Aorta (tissue), 5 donors: ENCODE measurements at places on chromosomes 3 and 15. TPM values are rescaled to one million over a fixed set of nuclear protein-coding genes. Genes with fewer than 3 reads are reported as not detected.
A peak's percentile ranks its signal among the peaks of the same experiment; 100 is the strongest.

DNA sequence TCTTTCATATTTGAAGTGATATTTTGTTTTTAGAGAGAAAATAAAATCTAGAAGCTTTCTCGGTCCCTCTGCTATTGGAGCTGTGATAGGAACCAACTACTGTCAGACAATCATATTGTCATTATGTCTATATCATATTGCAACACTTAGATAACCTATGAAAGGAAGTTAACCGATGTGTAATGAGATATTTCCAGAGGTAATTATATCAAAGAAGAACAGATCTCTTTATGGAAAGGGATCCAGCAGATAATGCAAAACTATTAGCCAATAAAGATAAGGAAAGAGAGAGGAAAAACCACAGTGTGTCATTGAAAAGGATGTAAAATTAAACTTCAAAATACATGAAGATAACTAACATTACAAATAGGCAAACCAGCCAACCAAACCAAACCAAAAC is 529.1 kb upstream of the CCDC54 start:
- DNase-seq, result no peak
- no peak overlapping the region for H3K4me3 ChIP-seq
- no peaks in the 10 kb centered on the region for H3K27me3 ChIP-seq

Gene SENP5
- total RNA-seq, result 42.8 TPM

Gene CADPS
- 0.75 TPM for total RNA-seq

Gene TMIE
- 0.99 TPM for total RNA-seq

GRCh38 chr3:87949189-87949878 is 109.5 kb downstream of the CGGBP1 start:
- no peak for DNase-seq
- no peaks in the 10 kb centered on the region for H3K4me1 ChIP-seq
- H3K36me3 ChIP-seq, result no peaks in the 10 kb centered on the region
- no peaks in the 10 kb centered on the region for H3K27me3 ChIP-seq
- no peak overlapping the region for H3K27ac ChIP-seq
- no peak overlapping the region for H3K4me3 ChIP-seq

- no peak overlapping the region for H3K4me3 ChIP-seq
- DNase-seq, result no peak
- H3K27me3 ChIP-seq, result no peaks in the 10 kb centered on the region
- no peak overlapping the region for H3K27ac ChIP-seq
- H3K36me3 ChIP-seq, result no peaks in the 10 kb centered on the region
Measured at GRCh38 chr3:45311953-45312801, 76.2 kb upstream of the LARS2 start.

DNA sequence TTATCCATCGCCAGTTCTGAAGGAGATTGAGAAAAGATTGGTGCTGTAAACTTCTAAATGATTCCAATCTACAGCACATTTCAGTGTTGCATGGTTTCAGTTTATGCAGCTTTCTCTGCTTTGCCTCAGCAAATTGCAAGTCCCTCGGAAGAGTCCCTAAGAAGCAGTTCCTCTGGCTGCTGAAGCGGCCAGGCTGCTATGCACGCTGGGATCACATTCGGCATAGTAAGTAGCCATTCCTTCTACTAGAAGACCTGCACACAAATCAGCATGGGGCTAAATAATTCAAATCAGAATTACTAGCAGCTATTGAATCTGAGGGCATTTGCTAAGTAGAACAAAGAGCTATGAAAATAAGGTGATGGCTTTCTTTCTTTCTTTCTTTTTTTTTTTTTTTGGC is 769.5 kb downstream of the AGBL1 start:
- peaks cover 1% of the 10 kb centered on the region for H3K27me3 ChIP-seq
- no peak overlapping the region for H3K27ac ChIP-seq
- no peaks in the 10 kb centered on the region for H3K36me3 ChIP-seq
- no peak for DNase-seq
- no peak overlapping the region for H3K4me3 ChIP-seq

DNA sequence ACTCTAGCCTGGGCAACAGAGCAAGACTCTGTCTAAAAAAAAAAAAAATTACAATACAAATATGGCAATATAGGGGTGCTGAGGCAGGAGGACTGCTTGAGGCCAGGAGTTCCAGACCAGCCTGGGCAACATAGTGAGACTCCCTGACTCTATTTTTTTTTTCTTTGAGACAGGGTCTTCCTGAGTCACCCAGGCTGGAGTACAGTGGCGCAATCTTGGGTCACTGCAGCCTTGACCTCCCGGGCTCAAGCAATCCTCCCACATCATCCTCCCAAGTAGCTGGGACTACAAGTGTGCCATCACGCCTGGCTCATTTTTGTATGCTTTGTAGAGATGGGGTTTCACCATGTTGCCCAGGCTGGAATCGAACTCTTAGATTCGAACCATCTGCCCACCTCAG is 17.3 kb upstream of the RAB11A start:
- DNase-seq, result no peak
- no peaks in the 10 kb centered on the region for H3K4me1 ChIP-seq
- H3K27ac ChIP-seq, result no peak overlapping the region
- H3K27me3 ChIP-seq, result no peaks in the 10 kb centered on the region
- no peaks in the 10 kb centered on the region for H3K36me3 ChIP-seq
- no peak overlapping the region for H3K4me3 ChIP-seq

Gene RLBP1
- not detected for total RNA-seq

GRCh38 chr3:192892981-192893700 is 24.5 kb downstream of the MB21D2 start:
- peak; percentile 80 for DNase-seq
- H3K4me1 ChIP-seq, result no peaks in the 10 kb centered on the region
- H3K4me3 ChIP-seq, result no peak overlapping the region
- no peaks in the 10 kb centered on the region for H3K36me3 ChIP-seq

DNA sequence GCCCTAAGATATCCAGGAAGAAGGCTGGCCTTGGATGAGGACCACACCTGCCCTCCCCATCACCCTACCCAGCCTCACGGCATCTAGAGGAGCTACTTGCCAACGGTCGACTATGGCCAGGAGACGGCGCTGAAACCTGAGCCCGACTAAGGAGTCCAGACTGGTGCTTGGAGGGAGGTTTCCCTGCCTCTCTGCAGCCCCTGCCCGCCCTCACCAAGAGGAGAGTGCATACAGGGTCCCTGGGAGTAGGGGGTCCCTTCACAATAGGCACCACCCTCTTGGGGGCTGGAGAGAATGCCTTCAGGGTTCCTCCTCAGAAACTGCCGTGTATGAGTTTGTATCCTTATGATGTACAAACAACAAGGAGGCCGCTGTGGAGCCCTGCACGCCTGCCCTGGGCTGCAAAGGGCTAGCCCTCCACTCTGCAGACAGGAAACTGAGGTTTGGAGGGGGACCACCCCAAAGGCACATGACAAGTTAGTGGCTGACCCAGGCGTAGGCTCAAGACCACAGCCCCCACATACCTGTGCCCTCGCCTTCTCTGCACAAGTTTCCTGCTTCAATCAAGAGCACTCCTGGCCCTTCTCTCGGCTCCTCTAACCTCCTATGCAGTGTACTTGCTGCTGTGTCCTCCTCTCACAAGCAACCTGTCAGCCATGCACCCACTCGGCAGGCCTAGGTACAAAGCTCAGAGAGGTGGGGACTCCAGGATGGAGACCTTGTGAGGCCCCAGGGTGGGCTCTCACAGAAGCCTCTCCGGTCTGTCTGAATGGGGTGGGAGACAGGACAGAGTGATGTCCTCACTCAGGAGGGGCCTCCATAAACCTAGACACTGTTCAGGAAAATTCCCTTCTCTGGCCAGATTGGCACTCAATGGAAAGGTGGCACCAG is 7.4 kb downstream of the KLF15 start:
- H3K36me3 ChIP-seq, result no peaks in the 10 kb centered on the region
- H3K4me1 ChIP-seq, result peaks cover 3% of the 10 kb centered on the region
- no peaks in the 10 kb centered on the region for H3K27me3 ChIP-seq
- no peak overlapping the region for H3K4me3 ChIP-seq
- DNase-seq, result peak; percentile 51
- H3K27ac ChIP-seq, result no peak overlapping the region

DNA sequence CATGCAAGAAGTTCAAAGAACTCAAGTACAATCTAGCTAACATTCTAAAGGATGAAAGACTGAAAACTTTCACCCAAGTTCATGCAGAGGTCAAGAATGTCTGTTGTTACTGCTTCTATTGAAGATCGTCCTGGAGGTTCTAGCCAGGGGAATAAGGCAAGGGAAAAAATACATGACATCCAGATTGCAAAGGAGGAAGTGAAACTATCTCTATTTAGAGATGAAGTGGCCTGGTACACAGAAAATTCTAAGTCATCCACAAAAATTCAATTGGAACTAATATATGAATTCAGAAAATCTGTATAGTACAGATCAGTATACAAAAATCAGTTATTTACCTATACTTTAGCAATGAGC is 693.0 kb downstream of the NR2F2 start:
- H3K4me3 ChIP-seq, result no peak overlapping the region
- H3K4me1 ChIP-seq, result no peaks in the 10 kb centered on the region
- no peak overlapping the region for H3K27ac ChIP-seq
- H3K27me3 ChIP-seq, result peaks cover 1% of the 10 kb centered on the region
- no peaks in the 10 kb centered on the region for H3K36me3 ChIP-seq

Gene HRG
- total RNA-seq, result not detected

DNA sequence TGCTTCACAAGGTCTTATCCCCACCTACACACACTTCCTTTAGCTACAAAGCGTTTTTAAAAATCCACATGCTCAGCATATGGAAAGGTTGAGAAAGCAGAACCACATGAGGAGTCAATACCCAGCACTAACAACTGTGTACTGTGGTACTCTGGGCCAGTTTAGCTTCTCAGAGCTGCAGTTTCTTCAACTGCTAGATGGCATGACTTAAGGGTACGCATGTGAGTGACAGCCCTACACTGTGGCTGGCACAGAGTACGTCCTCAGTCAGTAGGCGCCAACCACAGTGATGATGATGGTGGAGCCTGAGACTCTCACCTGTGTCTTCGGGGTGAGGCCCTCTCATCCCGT is 17.4 kb downstream of the CCDC12 start:
- DNase-seq, result no peak
- no peaks in the 10 kb centered on the region for H3K4me1 ChIP-seq
- no peak overlapping the region for H3K27ac ChIP-seq
- H3K36me3 ChIP-seq, result no peaks in the 10 kb centered on the region
- H3K27me3 ChIP-seq, result no peaks in the 10 kb centered on the region

- H3K36me3 ChIP-seq, result no peaks in the 10 kb centered on the region
- no peak overlapping the region for H3K27ac ChIP-seq
- no peaks in the 10 kb centered on the region for H3K27me3 ChIP-seq
Measured at GRCh38 chr3:108555966-108556581, 33.2 kb downstream of the CIP2A start.

Gene GOLGA8Q
- 1.0 TPM for total RNA-seq

Gene FAM107A
- total RNA-seq, result 10.2 TPM

- H3K4me1 ChIP-seq, result no peaks in the 10 kb centered on the region
- DNase-seq, result no peak
- no peaks in the 10 kb centered on the region for H3K27me3 ChIP-seq
- no peaks in the 10 kb centered on the region for H3K36me3 ChIP-seq
- no peak overlapping the region for H3K4me3 ChIP-seq
Measured at GRCh38 chr3:100437721-100438622, 36.6 kb downstream of the LNP1 start.

DNA sequence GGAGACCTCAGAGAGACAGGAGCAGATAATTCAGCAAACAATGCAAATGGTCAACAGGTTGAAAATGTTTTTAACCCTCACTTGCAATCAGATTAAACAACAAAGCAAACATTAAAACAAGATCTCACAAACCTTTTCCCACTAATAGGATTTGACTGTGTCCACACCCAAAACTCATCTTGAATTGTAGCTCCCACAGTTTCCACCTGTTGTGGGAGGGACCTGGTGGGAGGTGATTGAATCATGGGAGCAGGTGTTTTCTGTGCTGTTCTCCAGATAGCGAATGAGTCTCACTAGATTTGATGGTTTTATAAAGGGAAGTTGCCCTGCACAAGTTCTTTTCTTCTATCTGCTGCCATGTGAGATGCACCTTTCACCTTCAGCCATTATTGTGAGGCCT is 1.3 kb upstream of the LYSMD4 start:
- H3K27ac ChIP-seq, result no peak overlapping the region
- H3K4me3 ChIP-seq, result no peak overlapping the region
- H3K27me3 ChIP-seq, result no peaks in the 10 kb centered on the region
- DNase-seq, result no peak
- no peaks in the 10 kb centered on the region for H3K36me3 ChIP-seq
- no peaks in the 10 kb centered on the region for H3K4me1 ChIP-seq

- H3K27ac ChIP-seq, result no peak overlapping the region
- no peaks in the 10 kb centered on the region for H3K27me3 ChIP-seq
- peak; percentile 51 for DNase-seq
- H3K4me3 ChIP-seq, result no peak overlapping the region
Measured at GRCh38 chr15:89971592-89971997, 29.5 kb upstream of the ZNF710 start.

- H3K4me3 ChIP-seq, result no peak overlapping the region
- no peak for DNase-seq
- no peaks in the 10 kb centered on the region for H3K4me1 ChIP-seq
- no peaks in the 10 kb centered on the region for H3K36me3 ChIP-seq
- H3K27me3 ChIP-seq, result no peaks in the 10 kb centered on the region
- H3K27ac ChIP-seq, result no peak overlapping the region
Measured at GRCh38 chr3:122961146-122961545, 66.4 kb downstream of the SEMA5B start.

GRCh38 chr3:154819491-154819890 is 260.6 kb upstream of the MME start:
- H3K27ac ChIP-seq, result no peak overlapping the region
- H3K27me3 ChIP-seq, result no peaks in the 10 kb centered on the region
- no peaks in the 10 kb centered on the region for H3K36me3 ChIP-seq
- no peak overlapping the region for H3K4me3 ChIP-seq
